ENCODE measurements at places on chromosomes 6 and 20. TPM values are rescaled to one million over a fixed set of nuclear protein-coding genes. Genes with fewer than 3 reads are reported as not detected.

DNA sequence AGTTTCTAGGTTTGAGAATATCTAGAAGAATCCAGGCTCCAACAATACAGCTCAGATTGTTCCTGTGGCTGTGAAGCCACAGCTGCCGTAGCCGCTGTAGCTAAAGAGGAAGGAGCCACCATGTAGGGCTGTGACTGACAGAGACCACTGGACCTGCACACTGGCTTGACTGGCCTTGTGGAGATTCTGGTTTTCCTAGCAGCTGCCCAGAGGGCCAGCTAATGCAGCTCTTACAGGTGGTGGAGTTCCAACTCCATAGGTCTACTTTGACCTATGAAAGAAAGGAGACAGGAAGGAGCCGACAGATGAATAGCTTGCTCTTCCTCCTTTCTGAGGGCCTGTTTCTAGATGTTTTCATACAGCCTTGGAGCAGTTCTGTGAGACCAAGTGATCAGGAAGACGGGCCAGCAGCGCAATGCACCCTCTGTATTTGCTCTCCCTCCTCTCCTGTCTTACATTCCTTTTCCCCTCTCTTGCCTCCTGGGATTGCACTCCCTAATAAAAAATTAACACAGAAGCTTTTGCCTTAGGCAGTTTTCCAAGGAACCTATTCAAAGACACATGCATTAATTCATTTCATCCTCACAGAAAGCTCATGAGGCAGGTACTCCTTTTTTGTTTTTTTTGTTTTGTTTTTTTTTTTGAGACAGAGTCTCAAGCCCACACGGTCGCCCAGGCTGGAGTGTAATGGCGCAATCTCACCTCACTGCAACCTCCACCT is 51.8 kb upstream of the MYB start:
- DNase-seq = no peak

- DNase-seq = no peak
These were observed 132.6 kb downstream of the PRL start for GRCh38 chr6:22164236-22164635.

- no peak for DNase-seq
These were observed 146.7 kb downstream of the TASP1 start for GRCh38 chr20:13492001-13492481.

ZNF311 gene
- polyA plus RNA-seq = 6.5 TPM

IPCEF1 gene
- polyA plus RNA-seq = 8.4 TPM

SNAI1 gene
- 18.5 TPM for polyA plus RNA-seq

GFOD1 gene
- 1.9 TPM for polyA plus RNA-seq
